NCI-H774 (cell line): ENCODE measurements at places on chromosomes 5 and 9.

DNA sequence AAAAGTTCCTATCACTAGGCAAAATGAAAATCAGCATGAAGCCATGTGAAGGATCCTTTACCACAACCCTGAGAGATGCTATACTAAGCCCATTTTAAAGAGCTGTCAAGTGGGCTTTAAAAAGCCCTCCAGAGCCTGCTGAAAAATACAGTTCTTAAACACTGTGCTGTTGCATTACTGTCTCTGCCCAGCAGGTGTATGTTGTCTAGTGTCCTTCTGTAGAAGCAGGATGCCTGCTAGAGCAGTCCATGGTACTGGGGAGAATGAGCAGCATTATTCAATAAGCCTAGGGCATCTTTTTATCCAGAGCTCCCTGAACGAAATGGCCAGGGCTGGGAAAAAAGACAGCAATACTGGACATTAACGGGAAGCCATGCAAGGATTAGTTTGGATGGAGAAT, 126.2 kb upstream of the PLCXD3 start:
- no peak for DNase-seq

DNA sequence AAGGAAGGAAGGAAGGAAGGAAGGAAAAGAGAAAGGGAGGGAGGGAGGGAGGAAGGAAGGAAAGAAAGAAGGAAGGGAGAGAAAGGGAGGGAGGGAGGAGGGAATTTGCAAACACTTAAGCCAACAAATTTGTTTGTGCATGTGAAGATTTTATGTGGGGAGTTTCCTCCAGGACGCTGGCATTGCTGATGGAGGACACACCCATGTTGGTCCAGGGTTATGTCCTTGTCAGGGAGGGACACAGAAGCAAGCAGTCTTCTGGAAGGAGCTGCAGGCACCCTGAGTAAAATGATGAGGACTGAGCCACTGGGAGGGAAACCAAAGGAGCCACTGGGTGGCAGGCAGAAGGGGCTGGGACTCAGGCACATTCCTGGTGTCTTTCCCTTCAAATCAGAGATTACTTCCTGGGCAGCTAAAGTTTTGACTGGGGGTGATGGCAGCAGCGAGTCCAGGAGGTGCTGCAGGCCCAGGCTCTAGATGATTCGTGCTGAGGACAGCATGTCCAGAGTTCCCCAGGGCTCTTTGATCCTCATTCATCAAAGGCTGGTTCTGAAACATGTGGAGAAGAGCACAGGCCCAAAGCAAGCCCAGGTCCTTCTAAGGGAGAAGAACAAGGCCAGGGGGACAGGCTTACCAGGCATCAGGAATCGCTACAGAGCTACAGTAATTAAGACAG, 109.2 kb downstream of the PAX5 start:
- DNase-seq, result no peak

- DNase-seq, result no peak
Observed at GRCh38 chr5:94374336-94374735, 244.1 kb downstream of the KIAA0825 start.

DNA sequence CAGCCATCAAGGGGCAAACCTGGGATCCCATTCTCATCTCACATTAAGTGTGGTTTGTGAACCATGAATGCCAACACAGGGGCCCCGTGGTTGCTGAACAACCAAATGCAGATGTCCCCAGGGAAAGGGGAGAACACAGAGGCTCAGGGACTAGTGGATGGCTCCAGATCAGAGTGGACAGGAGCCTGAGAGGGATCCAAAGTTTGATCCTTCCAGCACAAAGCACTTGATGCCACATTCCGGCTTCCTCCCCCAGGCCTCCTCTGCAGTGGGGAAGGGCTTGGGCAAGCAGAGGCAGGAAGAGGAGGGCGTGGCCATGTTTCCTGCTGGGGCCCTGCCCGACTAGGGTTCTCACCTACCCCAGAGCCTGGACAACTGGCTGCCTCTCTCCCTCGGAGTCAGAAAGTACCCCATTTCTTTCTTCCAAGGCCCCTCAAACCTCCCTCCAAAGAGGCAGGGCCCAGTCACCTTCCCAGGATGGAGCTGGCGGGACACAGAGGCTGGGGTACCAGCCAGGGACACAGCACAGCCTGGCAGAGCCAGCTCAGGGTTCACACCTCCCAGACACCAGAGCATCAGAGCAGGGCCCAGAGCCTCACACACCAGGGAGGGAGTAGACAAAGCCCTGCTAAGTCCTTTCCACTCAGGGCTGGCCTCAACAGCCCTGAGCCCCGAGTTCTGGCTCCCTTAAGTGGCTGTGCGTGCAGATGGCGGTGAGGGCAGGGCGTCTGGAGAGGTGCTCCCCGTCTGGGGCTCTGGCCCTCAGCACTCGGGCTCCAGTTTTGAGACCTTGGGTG, 4.3 kb upstream of the RNF44 start:
- DNase-seq, result no peak

DNA sequence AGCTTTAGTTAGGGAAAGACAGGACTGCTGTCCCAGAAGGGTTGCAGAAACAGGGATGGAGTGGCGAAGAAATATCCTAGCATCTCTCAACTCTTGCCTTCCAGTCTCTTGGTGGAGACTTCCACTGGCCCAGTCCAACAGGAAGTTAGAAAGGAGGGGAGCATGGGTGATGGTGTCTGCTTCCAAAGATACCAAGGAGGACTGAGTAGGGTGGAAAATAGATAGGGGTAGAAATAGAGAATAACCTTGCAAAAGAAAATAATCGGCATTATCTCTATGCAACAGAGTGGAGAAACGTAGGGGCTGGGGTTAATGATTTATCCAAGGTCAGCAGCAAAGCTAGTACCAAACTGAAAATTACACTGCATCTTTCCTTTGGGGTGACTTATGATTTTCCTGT, 242.3 kb downstream of the PSAT1 start:
- DNase-seq, result no peak

- DNase-seq, result no peak
Observed at GRCh38 chr5:138803285-138803684, 50.1 kb downstream of the CTNNA1 start.

DNA sequence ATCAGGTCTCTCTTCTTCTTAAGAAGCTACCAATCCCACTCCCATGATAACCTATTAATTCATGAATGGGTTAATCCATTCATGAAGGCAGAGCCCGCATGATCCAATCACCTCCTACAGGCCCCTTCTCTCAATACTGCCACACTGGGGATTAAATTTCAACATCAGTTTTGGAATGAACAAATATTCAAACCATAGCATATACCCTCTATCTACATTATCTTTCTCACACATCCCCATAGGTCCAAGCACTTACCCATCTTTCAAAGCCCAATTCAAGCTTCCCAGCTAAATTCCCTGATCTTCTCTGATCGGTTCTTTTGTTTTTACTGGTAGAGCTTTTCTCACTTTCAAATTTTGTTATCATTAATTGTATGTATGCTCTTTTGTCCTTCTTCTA, 10.5 kb upstream of the SHOC1 start:
- no peak for DNase-seq

DNA sequence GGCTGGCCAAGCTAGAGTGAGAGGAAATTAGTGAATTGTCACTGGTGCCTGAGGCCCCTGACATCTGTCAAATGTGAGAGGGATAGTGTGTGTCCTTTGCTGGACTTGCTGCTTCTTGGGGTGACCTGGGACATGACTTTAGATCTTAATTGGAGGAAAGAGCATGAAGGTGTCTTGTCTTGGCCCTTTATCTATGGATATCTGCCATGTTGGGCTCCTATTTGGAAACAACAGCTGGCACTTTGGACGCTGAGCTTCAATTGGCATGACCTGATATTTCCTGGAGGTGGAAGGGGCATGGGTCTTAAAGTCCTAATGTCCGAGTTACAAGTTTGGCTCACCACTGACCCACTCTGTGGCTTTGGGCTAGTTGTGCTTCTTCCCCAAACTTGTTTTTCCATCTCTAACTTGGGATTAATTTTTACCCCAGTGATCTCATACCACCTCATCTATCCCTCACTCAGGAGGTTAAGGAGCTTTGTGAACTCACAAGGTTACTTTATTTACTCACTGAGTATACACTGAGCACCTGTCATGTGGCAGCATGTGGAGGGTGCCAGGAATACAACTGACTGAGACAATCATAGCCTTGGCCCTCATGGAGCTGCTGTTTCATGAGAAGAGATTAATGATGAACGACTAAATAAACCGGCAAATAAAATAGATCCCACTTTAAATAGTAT, 30.1 kb upstream of the CXCL14 start:
- DNase-seq, result no peak

DNA sequence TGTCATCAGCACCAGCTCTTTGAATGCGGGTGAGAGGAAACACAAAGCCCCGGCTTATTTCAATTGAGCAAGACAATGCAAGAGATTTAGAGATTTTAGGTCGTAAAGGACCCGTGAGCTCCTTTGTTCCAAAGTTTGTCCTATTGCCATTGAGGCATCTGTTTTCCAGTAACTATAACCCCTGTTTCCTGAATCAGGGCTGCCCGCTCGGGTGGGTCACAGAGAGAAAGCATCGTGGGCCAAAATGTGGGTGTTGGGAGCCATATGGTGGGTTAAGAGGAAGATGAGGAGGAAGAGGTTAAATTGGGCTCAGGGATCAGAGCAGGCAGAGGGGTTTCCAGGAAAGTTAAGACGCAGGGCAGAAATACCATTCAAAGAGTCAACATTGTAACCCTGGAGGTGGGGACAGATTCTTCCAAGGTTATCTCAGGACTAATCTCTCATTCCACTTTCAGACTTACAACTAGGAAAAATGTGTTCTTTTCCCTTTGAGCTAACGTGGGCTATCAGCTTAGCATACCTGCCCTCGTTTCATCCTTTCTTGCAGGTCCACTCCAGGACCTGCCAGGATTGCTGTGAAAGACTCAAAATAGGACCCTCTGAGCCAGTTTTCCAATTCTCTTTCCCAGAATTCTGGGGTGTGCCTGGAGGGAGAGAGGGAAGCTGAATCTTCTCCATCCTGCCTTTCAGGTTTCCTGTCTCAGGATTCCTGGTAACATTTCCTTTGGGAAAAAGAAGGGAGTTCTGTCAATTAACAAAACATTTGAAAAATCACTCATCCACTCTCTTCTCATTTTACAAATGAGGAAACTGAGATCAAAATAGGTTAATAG, 95.5 kb upstream of the TAF11L2 start:
- DNase-seq, result no peak

GRCh38 chr5:146089287-146089686, 16.1 kb downstream of the PLAC8L1 start:
- DNase-seq, result no peak

GRCh38 chr9:9855177-9856078, 757.4 kb downstream of the PTPRD start:
- peak; percentile 73 for DNase-seq

GRCh38 chr9:136305804-136306203, 1.9 kb upstream of the CCDC187 start:
- DNase-seq, result no peak

- DNase-seq, result peak; percentile 74
Observed at GRCh38 chr9:84140535-84141101, 160.0 kb downstream of the RMI1 start.

- DNase-seq, result no peak
Observed at GRCh38 chr5:99544356-99544755, 615.5 kb upstream of the CHD1 start.

- no peak for DNase-seq
Observed at GRCh38 chr5:61229416-61229815, 67.1 kb upstream of the SMIM15 start.

DNA sequence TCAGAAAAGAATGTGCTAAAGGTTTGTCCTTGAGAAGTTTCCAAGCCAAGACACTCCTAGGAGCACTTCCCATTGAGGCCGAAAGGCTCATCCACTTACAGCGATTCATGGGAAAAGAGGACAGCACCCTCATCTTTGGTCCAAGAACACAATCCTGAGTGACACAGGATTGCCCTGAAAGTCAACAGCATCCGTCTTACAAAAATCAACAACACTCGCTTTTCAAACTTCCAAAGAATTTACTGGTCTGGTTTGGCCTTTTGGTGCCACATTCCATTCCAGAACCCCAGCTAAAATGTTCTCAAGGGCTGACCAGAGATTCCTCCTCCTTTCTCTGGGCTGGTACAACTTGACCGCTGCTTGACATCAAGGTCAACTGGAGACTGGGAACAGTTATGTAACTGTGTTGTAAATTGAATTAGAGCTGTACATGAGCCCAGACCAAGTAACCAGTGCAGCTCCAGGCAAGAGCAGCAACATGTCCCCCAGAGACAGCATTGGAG, 415.8 kb upstream of the PIK3R1 start:
- no peak for DNase-seq

DNA sequence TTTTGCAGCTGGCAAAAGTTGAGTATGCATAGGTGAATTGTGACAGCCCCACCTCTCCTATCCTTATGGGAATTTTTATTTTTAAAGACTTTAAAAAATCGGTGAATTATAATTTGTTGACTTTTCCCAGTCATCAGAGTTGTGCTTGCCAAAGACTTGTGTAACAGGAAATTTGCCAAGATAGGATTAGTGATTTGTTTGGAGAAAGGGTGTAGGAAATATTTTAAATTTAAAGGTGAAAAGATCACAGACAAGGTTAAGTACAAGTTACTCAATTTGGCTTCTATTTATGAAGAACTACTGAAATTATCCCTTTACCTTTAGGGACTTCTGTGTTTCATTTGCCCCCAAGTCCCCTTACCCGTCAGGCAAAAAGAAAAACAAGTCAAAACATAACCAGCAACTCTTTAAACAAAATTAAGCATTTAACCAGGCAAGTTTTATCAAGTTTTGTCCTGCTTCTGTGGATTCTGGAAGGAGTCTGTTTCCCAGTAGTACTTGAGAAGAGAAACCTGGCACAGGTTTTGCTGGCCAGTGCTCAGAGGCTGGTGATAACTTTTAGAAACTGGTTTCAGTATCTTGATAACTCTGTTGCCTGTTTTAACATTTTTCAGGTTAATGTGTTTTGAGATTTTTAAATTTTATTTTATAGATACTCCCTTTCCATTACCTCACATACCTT, 285.4 kb downstream of the MAST4 start:
- no peak for DNase-seq

- no peak for DNase-seq
Observed at GRCh38 chr9:98719055-98719454, 10.3 kb upstream of the GABBR2 start.

GRCh38 chr9:121281614-121282276, 13.8 kb downstream of the GSN start:
- DNase-seq, result peak; percentile 74

- no peak for DNase-seq
Observed at GRCh38 chr5:173302546-173303155, 25.6 kb downstream of the STC2 start.

- DNase-seq, result no peak
Observed at GRCh38 chr9:72557549-72557948, 36.1 kb downstream of the TMC1 start.

- no peak for DNase-seq
Observed at GRCh38 chr5:103362211-103362610, 103.6 kb downstream of the MACIR start.

DNA sequence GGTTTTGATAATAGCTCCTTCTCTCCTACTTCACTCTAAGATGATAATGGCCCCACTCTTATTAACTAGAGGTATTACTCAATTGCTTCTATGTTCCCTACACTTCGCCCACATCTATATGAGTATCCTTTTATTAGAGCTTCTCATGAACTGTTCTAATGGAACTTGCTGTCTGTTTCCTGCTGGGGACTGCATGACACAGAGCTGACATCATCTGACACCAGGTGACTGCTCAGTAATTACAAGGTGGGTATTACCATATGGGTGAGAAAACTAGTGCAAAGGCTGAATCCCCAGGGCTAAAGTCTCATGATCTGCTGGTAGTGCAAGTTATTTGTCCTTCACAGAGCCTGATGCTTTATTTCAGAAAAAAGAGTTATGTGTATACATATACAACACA, 146.2 kb upstream of the PLCXD3 start:
- DNase-seq, result no peak
